ENCODE measurements at places on chromosomes 13 and 19.

DNA sequence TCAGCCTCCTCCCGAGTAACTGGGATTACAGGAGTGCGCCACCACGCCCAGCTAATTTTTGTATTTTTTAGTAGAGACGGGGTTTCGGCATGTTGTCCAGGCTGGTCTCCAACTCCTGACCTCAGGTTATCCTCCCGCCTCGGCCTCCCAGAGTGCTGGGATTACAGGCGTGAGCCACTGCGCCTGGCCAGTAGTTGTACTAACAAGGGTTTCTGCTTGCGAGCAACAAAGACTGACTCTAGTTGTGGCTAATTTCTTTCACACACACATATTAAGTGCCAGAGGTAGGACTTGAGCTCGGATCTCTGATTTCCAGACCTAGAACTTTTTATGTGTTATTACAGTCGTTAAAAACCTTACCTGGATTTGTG is 635 bp upstream of the PCCA start:
- DNase-seq: no peak

DNA sequence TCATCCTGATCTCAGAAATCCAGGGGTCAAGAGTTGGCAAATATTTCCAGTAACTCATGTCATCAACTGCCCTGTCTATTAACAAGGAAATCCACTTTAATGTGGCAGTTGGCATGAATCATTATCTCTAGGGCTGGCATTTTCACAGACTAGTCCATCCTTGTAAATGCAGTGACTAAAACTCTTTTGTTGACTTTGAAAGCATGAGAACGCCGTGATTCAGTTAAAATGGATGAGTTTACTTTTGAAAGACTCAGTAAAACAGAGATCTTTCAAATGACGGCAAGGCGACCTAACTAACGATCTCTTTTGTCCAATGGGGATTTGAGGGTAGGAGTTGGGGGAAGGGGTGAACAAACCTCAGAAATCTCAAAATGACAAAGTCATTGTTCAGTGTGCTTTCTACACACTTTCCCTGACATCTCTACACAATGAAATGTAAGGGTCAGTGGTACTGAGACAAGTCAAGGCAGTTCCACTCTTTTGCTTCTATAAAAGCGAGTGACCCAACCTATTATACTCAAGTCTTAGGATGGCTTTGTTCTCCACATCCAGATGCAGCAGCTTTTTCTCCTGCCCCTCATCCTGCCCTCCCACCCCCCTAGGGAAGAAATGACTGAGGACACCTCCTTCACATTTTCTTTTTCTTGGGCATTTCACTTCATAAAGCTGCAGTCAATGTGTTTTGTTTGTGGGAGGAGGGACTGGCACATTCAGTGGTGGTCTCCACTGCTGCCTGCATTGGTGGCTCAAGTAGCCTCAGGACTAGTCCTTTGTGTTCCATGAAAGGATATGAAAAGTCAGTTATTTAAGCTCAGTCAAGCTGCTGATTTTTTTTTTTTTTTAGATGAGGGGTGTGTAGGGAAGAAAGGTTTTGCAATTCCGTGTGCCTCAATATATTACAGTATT is 200.5 kb downstream of the ABCC4 start:
- no peak for DNase-seq

GRCh38 chr19:6772028-6772865 is at the start of gene VAV1:
Gene VAV1 (plus strand): TSS chr19:6772708. CDS start chr19:6772808, 100 bp downstream.
- no peak for DNase-seq

DNA sequence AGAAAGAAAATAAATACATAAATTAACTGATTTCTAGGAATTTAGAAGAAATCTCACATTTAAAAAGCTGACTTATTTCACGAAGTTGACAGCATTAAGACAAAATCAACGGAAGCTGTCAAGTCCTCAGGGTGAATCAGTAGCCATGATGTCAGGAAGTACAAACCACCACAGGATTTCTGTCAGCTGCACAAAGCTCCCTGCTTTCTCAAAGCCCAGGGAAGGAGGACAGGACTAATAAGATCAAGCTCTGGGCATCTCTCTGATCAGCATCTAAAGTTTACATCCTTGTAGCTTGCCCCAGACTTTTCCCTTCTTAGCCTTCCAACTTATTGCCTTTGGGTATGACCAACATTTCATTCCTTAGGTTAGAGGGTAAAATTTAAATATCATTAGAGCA is 9.4 kb downstream of the DCT start:
- no peak for DNase-seq

DNA sequence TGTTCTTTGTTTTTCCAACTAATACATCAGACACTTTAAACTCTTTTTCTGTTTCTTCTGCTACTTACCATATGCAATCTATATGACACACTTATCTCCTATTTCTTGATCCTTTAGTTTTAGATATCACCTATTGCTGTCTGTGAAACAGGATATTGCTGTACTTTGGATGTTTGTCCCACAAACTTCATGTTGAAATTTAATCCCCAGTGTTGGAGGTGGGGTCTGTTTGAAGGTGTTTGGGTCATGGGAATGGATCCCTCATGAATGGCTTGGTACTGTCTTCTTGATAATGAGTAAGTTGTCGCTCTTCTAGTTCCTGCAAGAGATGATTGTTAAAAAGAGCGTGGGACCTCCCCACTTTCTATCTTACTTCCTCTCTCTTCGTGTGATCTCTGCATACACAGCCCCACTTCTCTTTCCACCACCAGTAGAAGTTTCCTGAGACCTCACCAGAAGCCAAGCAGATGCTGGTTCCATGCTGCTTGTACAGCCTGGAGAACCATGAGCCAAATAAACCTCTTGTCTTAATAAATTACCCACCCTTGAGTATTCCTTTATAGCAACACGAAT is 244.2 kb downstream of the NHLRC3 start:
- no peak for DNase-seq

- DNase-seq: no peak
Measured at GRCh38 chr13:20869540-20869939, 33.0 kb downstream of the XPO4 start.

GRCh38 chr13:78085434-78086225 is 167.0 kb upstream of the EDNRB start:
- no peak for DNase-seq

- DNase-seq: no peak
Measured at GRCh38 chr13:109778102-109778542, 8.3 kb downstream of the IRS2 start.
